ENCODE measurements at places on chromosomes 1 and 21.

- peak overlapping the region; percentile 65 for H3K4me3 ChIP-seq
- no peaks in the 10 kb centered on the region for H3K36me3 ChIP-seq
- H3K4me1 ChIP-seq: peaks cover 76% of the 10 kb centered on the region
- peak overlapping the region; percentile 95 for H3K27ac ChIP-seq
- no peak for DNase-seq
- H3K27me3 ChIP-seq: no peaks in the 10 kb centered on the region
Measured at GRCh38 chr1:145983960-145984830, 12.2 kb downstream of the TXNIP start.

GRCh38 chr1:180765151-180765550, 133.3 kb downstream of the XPR1 start:
- H3K27ac ChIP-seq: no peak overlapping the region
- DNase-seq: no peak
- H3K4me3 ChIP-seq: no peak overlapping the region

- H3K4me3 ChIP-seq: no peak overlapping the region
- H3K27ac ChIP-seq: no peak overlapping the region
- DNase-seq: no peak
- no peaks in the 10 kb centered on the region for H3K36me3 ChIP-seq
Measured at GRCh38 chr1:199995096-199995685, 32.3 kb upstream of the NR5A2 start.

DNA sequence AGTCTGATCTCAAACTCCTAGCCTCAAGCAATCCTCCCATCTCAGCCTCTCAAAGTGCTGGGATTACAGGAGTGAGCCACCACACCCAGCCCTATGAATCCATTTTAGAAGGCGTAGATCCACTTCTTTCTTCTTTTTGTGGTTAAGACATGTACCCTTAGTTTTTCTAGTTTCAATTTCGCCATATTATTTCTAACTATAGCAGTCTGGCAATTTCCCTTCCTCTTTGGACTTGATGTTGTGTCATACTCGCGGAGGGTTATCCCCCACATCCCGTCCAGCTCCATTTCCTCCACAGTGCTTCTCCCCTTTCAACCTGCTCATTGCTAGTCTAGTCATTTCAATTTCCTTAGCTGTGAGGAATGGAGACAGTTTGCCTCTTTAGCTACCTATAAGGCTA, 5.2 kb upstream of the LRRC8D start:
- H3K27ac ChIP-seq: no peak overlapping the region
- H3K36me3 ChIP-seq: no peaks in the 10 kb centered on the region
- no peak for DNase-seq
- H3K4me1 ChIP-seq: peaks cover 8% of the 10 kb centered on the region
- H3K4me3 ChIP-seq: no peak overlapping the region
- H3K27me3 ChIP-seq: peaks cover 10% of the 10 kb centered on the region

DNA sequence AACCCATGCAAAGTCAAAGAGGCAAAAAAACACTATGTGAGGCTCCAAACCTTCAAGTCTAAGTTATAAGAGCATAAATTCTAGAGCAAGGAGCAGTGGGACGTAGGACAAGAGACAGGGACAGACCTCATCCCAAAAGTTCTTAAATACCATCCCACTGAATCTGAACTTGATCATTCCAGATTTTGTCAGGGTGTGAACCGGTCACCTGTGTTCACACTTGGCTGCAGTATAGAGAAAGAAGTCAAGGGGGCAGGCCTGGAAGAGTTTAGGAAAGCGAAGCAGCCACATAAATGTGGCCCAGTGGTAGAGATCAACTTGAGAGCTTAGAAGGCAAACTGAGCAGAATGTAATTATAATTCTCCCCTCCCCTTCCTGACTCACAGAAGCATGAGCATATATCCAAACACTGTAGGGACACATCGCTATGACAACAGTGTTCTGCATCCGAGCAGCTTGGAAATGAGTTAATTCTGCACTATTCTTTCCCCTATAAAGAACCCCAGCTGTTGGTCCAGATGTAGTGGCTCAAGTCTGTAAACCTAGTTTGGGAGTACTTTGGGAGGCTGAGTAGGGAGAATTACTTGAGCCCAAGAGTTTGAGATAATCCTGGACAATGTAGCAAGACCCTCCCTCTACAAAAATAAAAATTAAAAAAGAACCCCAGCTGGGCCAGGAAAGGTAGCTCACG, 2.7 kb downstream of the AKR7A2 start:
- peaks cover 30% of the 10 kb centered on the region for H3K36me3 ChIP-seq
- peaks cover 26% of the 10 kb centered on the region for H3K4me1 ChIP-seq
- no peak for DNase-seq
- H3K27ac ChIP-seq: no peak overlapping the region
